ENCODE measurements at places on chromosomes 1 and 21. TPM values are rescaled to one million over a fixed set of nuclear protein-coding genes. Genes with fewer than 3 reads are reported as not detected.
A peak's percentile ranks its signal among the peaks of the same experiment; 100 is the strongest.

COL8A2 gene
- total RNA-seq: 0.61 TPM

C1orf210 gene
- not detected for total RNA-seq

KRTAP8-1 gene
- not detected for total RNA-seq

- H3K4me1 ChIP-seq: no peaks in the 10 kb centered on the region
- H3K4me3 ChIP-seq: no peak overlapping the region
- DNase-seq: no peak
- peaks cover 36% of the 10 kb centered on the region for H3K36me3 ChIP-seq
- H3K27ac ChIP-seq: no peak overlapping the region
Observed at GRCh38 chr1:37840711-37841110, 18.7 kb downstream of the MTF1 start.

- H3K27ac ChIP-seq: peak overlapping the region; percentile 88
- H3K27me3 ChIP-seq: no peaks in the 10 kb centered on the region
- peaks cover 37% of the 10 kb centered on the region for H3K4me1 ChIP-seq
- H3K4me3 ChIP-seq: no peak overlapping the region
- DNase-seq: no peak
Observed at GRCh38 chr1:12181568-12181967, 14.8 kb downstream of the TNFRSF1B start.

GRCh38 chr1:177912991-177913390 is 56.9 kb downstream of the SEC16B start:
- H3K27ac ChIP-seq: no peak overlapping the region
- no peak overlapping the region for H3K4me3 ChIP-seq
- no peak for DNase-seq
- no peaks in the 10 kb centered on the region for H3K4me1 ChIP-seq
- H3K36me3 ChIP-seq: no peaks in the 10 kb centered on the region
- no peaks in the 10 kb centered on the region for H3K27me3 ChIP-seq

- no peak overlapping the region for H3K4me3 ChIP-seq
- no peak overlapping the region for H3K27ac ChIP-seq
- H3K36me3 ChIP-seq: no peaks in the 10 kb centered on the region
- DNase-seq: no peak
- no peaks in the 10 kb centered on the region for H3K4me1 ChIP-seq
Observed at GRCh38 chr21:14591377-14591776, 45.3 kb upstream of the SAMSN1 start.

GRCh38 chr21:27070861-27071670 is 104.2 kb upstream of the ADAMTS5 start:
- H3K27ac ChIP-seq: no peak overlapping the region
- no peaks in the 10 kb centered on the region for H3K36me3 ChIP-seq
- H3K27me3 ChIP-seq: no peaks in the 10 kb centered on the region
- DNase-seq: no peak

- DNase-seq: no peak
- H3K36me3 ChIP-seq: no peaks in the 10 kb centered on the region
- no peaks in the 10 kb centered on the region for H3K4me1 ChIP-seq
- H3K27ac ChIP-seq: no peak overlapping the region
- no peaks in the 10 kb centered on the region for H3K27me3 ChIP-seq
- H3K4me3 ChIP-seq: no peak overlapping the region
Observed at GRCh38 chr1:159532922-159533321, 2.9 kb downstream of the OR10J5 start.

GRCh38 chr1:201307760-201308499 is 24.6 kb downstream of the PKP1 start:
- DNase-seq: no peak
- H3K4me1 ChIP-seq: peaks cover 28% of the 10 kb centered on the region
- no peak overlapping the region for H3K4me3 ChIP-seq
- H3K36me3 ChIP-seq: no peaks in the 10 kb centered on the region
- H3K27me3 ChIP-seq: no peaks in the 10 kb centered on the region

DNA sequence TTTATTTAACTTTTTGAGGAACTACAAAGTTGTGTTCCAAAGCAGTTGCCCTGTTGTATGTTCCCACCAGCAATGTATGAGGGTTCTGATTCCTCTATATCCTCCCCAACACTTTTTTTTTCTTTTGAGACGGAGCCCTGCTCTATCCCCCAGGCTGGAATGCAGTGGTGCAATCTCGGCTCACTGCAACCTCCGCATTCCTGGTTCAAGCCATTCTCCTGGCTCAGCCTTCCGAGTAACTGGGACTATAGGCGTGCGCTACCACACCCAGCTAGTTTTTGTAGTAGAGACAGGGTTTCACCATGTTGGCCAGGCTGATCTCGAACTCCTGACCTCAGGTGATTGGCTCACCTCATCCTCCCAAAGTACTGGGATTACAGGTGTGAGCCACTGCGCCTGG is 60.4 kb upstream of the ENAH start:
- H3K27ac ChIP-seq: no peak overlapping the region
- H3K36me3 ChIP-seq: no peaks in the 10 kb centered on the region
- H3K27me3 ChIP-seq: no peaks in the 10 kb centered on the region

DNA sequence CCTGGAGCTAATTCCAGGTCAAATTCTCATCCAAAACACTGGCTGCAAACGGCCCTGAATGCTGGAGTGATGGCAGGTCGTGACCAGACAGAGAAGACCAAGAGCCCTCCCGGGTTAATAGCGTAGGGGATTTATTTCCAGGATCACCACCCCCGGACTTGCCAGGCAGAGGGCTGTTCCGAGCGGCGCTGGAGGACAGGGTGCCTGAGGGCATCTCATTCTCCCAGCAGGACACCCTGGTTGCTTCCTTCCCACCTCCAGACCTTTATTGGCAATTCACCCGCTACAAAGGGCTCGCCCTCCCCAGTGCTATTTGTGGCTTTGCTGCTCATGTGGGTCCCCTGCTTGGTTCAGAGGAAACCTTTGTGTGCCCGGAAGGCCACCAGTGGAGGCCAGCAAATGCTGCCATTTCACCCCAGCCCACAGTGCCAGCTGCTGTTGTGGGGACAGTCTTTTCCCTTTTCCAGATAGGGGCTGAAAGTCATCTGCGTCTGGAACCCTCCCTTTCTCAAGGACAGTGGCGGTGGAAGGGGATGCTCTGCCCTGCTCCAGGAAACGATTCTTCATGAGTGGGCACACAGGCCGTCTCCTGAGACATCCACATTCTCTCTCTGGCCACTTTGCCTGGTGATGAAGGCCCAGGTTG is 19.0 kb upstream of the C1orf174 start:
- no peak overlapping the region for H3K4me3 ChIP-seq
- no peak for DNase-seq
- H3K36me3 ChIP-seq: no peaks in the 10 kb centered on the region
- no peak overlapping the region for H3K27ac ChIP-seq
- no peaks in the 10 kb centered on the region for H3K4me1 ChIP-seq

- peaks cover 60% of the 10 kb centered on the region for H3K4me1 ChIP-seq
- H3K4me3 ChIP-seq: peak overlapping the region; percentile 84
- H3K27me3 ChIP-seq: no peaks in the 10 kb centered on the region
- peak; percentile 46 for DNase-seq
Observed at GRCh38 chr1:65065524-65066418, 82.2 kb upstream of the AK4 start.
